Activated naive CD4-positive, alpha-beta T cell treated with anti-CD3 and anti-CD28 coated beads, Interleukin-2, amount 10 ng/mL, durations not matched to agents 5 hours and 36 hours (primary cell): ENCODE measurements at places on chromosomes 3 and 15. TPM values are rescaled to one million over a fixed set of nuclear protein-coding genes. Genes with fewer than 3 reads are reported as not detected.

TUSC7 gene
- total RNA-seq: not detected

LIPH gene
- total RNA-seq: not detected

SOX14 gene
- not detected for total RNA-seq

CD80 gene
- total RNA-seq: 14.0 TPM

ADAMTSL3 gene
- total RNA-seq: not detected

INSYN1 gene
- total RNA-seq: not detected

PCSK6 gene
- total RNA-seq: 2.3 TPM

CCR5 gene
- 12.3 TPM for total RNA-seq

C3orf20 gene
- total RNA-seq: 0.15 TPM

P2RY13 gene
- not detected for total RNA-seq

ZIC4 gene
- total RNA-seq: not detected

PLA2G4F gene
- not detected for total RNA-seq

MYLK gene
- total RNA-seq: not detected
